ENCODE measurements at places on chromosomes 4 and X.

GRCh38 chr4:16544251-16544721 is 318.0 kb upstream of the TAPT1 start:
- H3K27ac ChIP-seq, result no peak overlapping the region
- no peak overlapping the region for H3K4me3 ChIP-seq
- no peaks in the 10 kb centered on the region for H3K27me3 ChIP-seq
- H3K4me1 ChIP-seq, result no peaks in the 10 kb centered on the region

DNA sequence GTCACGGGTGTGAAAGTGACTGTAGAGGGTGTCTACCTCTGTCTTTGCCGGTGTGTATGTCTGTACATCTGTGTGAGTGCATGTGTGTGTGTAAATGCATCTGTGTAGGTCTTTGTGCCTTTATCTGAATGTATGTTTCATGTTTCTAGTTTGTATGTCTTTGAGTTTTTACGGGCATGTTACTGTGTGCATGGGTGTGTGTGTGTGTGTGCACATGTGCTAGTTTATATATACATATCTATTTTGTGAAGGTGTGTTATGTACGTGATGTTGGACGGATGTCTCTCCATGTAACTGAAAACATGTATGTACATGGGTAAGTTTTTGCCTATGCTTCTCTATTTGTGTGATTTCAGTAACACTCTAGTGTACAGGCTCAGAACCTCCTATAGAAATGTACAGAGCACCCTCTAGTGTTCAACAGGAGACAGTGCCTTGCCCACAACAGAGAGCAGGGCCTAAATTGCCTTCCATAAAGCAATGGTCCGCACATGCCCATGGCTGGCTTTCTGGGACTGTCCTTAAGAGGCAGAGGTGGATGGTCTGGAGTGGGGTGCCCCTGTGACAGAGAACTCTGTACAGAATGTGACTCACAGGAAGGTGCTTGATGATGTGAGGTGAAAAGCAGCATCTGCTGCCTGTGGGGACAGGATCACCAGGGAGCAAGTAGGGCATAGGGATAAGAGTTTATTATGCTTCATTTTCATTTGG is 343.5 kb downstream of the RAPGEF2 start:
- H3K36me3 ChIP-seq, result no peaks in the 10 kb centered on the region
- H3K4me3 ChIP-seq, result no peak overlapping the region
- peaks cover 12% of the 10 kb centered on the region for H3K27me3 ChIP-seq
- H3K27ac ChIP-seq, result no peak overlapping the region

GRCh38 chrX:107429090-107429489 is 20.4 kb upstream of the FRMPD3 start:
- peaks cover 2% of the 10 kb centered on the region for H3K27me3 ChIP-seq
- no peaks in the 10 kb centered on the region for H3K4me1 ChIP-seq
- no peak overlapping the region for H3K4me3 ChIP-seq
- H3K36me3 ChIP-seq, result no peaks in the 10 kb centered on the region
- no peak for DNase-seq

- no peak for DNase-seq
- H3K4me1 ChIP-seq, result peaks cover 2% of the 10 kb centered on the region
- H3K27ac ChIP-seq, result no peak overlapping the region
- H3K27me3 ChIP-seq, result no peaks in the 10 kb centered on the region
These were observed 60.2 kb downstream of the MID1IP1 start for GRCh38 chrX:38861489-38861888.

DNA sequence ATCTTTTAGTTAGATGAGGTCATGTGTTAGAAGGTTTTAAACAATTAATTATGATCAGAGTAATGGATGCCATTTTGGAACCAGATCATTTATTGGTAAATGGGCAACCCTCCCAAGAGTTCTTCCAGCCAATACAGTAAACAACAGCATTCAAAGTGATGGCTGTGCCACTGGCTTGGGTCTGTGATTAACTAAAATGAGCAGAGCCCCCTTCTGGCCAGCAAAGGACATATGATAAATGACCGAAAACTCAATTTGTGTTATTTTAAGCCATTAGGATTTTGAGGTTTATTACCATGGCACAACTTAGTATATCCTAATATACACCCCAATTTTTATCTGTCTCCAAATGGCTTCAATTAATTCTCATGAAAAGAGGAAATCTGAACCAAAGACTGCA is 90.8 kb upstream of the NPFFR2 start:
- H3K4me3 ChIP-seq, result no peak overlapping the region
- no peaks in the 10 kb centered on the region for H3K4me1 ChIP-seq
- H3K27ac ChIP-seq, result no peak overlapping the region
- H3K27me3 ChIP-seq, result no peaks in the 10 kb centered on the region
- H3K36me3 ChIP-seq, result no peaks in the 10 kb centered on the region
- no peak for DNase-seq

GRCh38 chrX:100417681-100418080 is 7.6 kb upstream of the PCDH19 start:
- H3K4me1 ChIP-seq, result peaks cover 5% of the 10 kb centered on the region
- H3K27ac ChIP-seq, result no peak overlapping the region
- no peak overlapping the region for H3K4me3 ChIP-seq
- H3K36me3 ChIP-seq, result no peaks in the 10 kb centered on the region
- H3K27me3 ChIP-seq, result peaks cover 20% of the 10 kb centered on the region
- DNase-seq, result no peak

DNA sequence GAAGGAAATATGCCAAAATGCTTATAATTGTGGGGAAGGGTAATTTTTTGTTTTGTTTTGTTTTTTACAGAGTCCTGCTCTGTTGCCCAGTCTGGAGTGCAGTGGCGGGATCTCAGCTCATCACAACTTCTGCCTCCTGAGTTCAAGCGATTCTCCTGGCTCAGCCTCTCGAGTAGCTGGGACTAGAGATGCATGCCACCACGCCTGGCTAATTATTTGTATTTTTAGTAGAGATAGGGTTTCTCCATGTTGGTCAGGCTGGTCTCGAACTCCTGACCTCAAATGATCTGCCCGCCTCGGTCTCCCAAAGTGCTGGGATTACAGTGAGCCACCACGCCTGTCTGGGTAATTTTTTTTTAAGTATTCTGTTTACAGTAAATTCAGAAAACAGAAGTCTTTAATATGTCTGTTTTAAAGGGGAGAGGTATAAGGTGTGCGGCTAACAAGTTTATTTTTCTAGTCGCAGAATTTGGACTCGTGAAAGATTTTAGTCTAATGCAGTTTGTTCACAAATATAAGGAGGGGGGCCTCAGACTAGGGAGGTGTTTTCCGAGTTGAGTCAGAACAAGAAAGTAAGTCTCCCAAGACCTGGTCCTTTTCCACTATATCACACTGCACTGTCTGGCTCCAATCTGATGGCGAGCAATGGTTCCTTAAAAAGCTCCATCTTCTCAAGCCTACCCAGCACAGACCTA is 1.5 kb downstream of the ACSL1 start:
- H3K4me3 ChIP-seq, result peak overlapping the region; percentile 94
- H3K36me3 ChIP-seq, result peaks cover 6% of the 10 kb centered on the region
- DNase-seq, result no peak
- H3K27ac ChIP-seq, result peak overlapping the region; percentile 91

DNA sequence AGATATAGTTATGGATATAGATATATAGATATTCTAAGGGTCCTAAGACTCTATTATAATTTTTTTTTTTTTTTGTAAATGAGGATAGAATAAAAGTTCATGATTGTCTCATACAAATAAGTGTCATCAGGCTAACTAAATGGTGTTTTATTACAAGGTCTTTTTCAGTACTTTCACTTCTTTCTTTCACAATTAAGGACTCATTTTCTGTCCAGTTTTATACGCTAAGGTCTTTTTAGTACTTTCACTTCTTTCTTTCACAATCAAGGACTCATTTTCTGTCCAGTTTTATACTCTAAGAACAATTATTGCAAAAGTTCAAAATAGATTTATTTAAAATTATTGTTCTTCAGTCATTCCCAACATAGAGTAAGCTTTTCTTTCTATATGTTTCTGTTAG is 32.7 kb downstream of the RUFY3 start:
- H3K36me3 ChIP-seq, result no peaks in the 10 kb centered on the region
- DNase-seq, result no peak
- H3K27me3 ChIP-seq, result no peaks in the 10 kb centered on the region
- peaks cover 64% of the 10 kb centered on the region for H3K4me1 ChIP-seq

GRCh38 chrX:102765217-102765616 is 44.7 kb downstream of the GPRASP3 start:
- H3K27me3 ChIP-seq, result no peaks in the 10 kb centered on the region
- no peak overlapping the region for H3K27ac ChIP-seq
- H3K36me3 ChIP-seq, result peaks cover 5% of the 10 kb centered on the region
- DNase-seq, result no peak

DNA sequence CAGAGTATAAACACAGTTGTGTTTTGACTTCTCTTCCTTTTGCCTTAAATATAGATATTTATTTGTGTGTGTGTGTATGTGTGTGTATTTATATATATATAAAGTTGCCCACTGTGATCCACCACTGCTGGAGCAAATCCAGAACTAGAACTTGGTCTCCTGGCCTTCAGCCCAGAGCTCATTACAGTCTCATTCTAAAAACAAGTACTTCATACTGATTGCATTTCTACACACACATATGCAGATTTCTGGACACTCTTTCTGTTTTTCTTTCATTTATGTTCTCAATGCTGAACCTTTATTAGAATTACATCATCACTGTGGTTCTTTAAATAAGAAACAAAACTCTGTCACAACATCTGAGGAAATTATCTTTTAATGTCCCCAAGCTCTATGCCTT is 381 bp downstream of the TXK start:
- H3K36me3 ChIP-seq, result peaks cover 36% of the 10 kb centered on the region
- H3K4me3 ChIP-seq, result no peak overlapping the region
- no peak overlapping the region for H3K27ac ChIP-seq
- DNase-seq, result no peak
- H3K27me3 ChIP-seq, result no peaks in the 10 kb centered on the region

GRCh38 chr4:124803641-124804040 is 91.1 kb upstream of the ANKRD50 start:
- no peak overlapping the region for H3K4me3 ChIP-seq
- H3K27ac ChIP-seq, result no peak overlapping the region
- no peaks in the 10 kb centered on the region for H3K36me3 ChIP-seq
- no peak for DNase-seq
- H3K4me1 ChIP-seq, result no peaks in the 10 kb centered on the region
- no peaks in the 10 kb centered on the region for H3K27me3 ChIP-seq

- H3K36me3 ChIP-seq, result no peaks in the 10 kb centered on the region
- H3K27ac ChIP-seq, result no peak overlapping the region
- DNase-seq, result no peak
These were observed 16.5 kb upstream of the FGFR3 start for GRCh38 chr4:1776521-1777161.

DNA sequence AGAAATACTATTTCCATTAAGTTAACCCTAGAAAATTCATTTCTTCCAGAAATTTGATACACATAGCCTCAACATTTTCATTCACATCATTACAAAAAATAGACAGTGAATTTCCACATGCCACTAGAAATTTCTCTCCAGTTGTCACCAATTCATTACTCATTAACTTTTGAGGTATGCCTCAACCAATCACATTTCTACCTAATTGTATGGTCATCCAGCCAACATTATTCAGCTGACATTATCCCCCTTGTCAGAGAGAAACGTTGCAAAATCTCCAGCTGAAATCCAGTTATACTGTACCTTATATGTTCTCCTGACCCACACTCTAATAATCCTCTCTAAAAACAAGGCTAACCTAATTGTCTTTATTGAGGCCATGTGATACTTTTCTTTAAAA is 24.8 kb downstream of the FRYL start:
- no peak overlapping the region for H3K27ac ChIP-seq
- H3K36me3 ChIP-seq, result peaks cover 12% of the 10 kb centered on the region
- H3K4me1 ChIP-seq, result peaks cover 68% of the 10 kb centered on the region
- no peak for DNase-seq

DNA sequence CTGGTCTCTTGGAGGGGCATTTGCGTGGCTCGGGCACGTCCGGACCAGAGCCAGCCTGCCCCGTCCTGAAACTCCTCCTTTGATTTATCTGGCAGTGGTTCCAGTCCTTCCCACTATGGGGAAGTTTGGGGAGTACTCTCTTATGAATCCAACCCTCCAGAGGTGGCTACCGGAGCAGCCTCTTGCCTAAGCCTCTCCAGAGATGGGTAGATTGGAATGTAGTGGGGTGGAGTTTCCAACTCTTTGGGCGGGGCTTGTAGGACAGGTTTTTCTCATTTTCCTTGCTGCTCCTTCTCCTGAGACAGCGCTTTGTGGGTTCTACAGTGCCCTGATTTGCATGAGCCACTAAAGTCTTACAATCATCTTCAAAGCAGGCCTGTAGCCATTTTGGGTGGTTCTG is 60.1 kb upstream of the XAGE1B start:
- H3K27ac ChIP-seq, result no peak overlapping the region
- no peak overlapping the region for H3K4me3 ChIP-seq
- peaks cover 4% of the 10 kb centered on the region for H3K27me3 ChIP-seq
- no peaks in the 10 kb centered on the region for H3K4me1 ChIP-seq
- DNase-seq, result no peak

GRCh38 chrX:94265323-94265722 is 591.3 kb downstream of the FAM133A start:
- H3K36me3 ChIP-seq, result no peaks in the 10 kb centered on the region
- H3K4me1 ChIP-seq, result no peaks in the 10 kb centered on the region
- H3K27ac ChIP-seq, result no peak overlapping the region
- no peak for DNase-seq

DNA sequence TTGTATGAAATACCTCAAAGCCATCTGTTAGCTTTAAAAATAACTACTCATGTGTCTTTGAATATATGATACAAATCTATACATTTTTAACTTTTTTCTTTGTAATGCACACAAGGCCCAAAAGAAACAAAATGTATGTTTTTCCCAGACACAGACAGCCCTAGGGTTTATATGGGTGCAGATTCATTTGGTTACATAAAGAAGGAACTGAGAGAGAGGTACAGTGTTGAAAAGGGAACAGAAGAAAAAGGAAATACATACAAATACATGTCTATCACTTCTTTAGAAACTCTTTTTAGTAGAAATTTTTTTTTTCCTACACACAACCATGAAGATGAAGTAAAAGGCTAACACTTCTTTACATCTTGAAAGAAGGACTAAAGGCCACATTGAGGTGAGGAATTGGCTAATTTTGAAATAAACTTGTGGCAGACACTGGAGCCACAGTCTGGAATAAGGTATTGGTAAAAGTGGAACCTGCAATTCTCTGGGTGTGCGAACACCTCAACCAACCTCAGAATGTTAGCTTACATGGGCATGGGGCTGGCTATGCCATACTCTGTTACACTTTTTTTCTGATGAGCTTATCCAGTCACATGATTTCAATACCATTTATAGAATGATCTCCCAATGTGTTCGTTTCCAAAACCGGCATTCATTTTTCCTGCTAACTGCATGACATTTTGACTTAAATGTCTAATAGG is 67.9 kb downstream of the FAM47C start:
- DNase-seq, result no peak
- H3K27me3 ChIP-seq, result no peaks in the 10 kb centered on the region
- H3K27ac ChIP-seq, result no peak overlapping the region
- no peak overlapping the region for H3K4me3 ChIP-seq
- H3K4me1 ChIP-seq, result no peaks in the 10 kb centered on the region

DNA sequence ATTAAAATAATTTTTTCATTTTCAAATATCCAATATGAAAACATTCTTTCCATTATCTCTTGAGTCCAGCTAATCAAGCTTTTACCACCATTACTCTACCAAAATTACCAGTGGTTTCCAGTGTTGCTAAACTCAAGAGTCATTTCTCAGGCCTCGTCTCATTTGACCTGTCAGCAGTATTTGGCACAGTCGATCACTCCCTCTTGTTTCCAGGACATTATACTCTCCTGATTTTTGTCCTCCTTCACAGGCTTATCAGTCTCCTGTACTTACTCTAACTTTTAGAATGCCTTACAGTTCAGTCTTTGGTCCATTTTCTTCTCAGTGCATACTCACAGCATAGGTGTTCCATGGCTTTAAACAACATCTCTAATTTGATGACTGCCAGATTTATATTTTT is 11.6 kb downstream of the USP38 start:
- peaks cover 16% of the 10 kb centered on the region for H3K4me1 ChIP-seq
- H3K27me3 ChIP-seq, result no peaks in the 10 kb centered on the region
- no peak for DNase-seq
- H3K27ac ChIP-seq, result no peak overlapping the region
- H3K36me3 ChIP-seq, result peaks cover 81% of the 10 kb centered on the region
- H3K4me3 ChIP-seq, result no peak overlapping the region

Measured in activated B cell treated with CpG ODN at 0.5 μM for 24 hours (primary cell).